ENCODE measurements at places on chromosomes 3 and 15.

- DNase-seq, result no peak
Measured at GRCh38 chr3:52880047-52880446, 17.3 kb downstream of the STIMATE start.

GRCh38 chr3:13346481-13347389 is 73.4 kb downstream of the NUP210 start:
- DNase-seq, result no peak

DNA sequence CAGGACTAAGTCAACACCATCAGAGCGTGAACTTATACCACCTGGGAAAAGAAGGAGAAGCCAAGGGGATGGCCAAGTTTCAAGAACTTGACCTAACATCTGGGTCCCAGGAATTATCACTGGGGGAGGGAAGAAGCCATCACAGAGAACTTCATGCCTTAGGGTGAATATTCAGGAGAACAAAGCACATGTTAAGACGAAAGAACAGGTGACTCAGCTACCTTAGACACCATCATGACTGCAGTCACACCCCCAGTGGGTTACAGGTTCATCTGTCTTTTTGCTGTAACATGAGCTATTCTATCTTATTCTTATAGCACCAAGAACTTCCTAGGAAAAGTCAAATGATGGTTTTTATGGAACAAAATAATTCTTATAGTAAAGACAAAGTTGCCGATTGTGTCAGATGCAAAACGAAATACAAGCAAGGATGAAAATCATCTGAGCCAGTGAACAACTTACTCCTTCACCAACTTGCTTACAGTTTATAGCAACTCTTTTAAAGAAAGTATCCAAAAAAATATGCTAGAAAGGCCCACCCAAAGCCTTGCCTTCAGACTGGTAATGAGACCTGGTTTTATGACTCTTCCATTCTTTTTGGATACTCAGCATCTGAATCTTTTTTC is 72.0 kb downstream of the TPRA1 start:
- no peak for DNase-seq

DNA sequence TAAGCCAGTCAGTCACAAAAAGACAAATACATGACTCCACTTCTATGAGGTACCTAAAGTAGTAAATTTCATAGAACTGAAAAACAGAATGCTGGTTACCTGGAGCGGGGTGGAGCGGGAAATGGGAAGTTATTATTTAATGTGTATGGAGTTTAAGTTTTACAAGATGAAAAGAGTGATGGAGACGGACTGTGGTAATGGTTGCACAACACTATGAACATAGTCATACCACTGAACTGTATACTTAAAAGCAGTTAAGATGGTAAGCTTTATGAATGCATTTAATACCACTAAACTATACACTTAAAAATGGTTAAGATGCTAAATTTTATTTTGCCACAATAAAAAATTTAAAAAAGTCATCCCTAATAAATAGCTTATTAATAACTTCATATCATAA is 23.2 kb downstream of the SFMBT1 start:
- no peak for DNase-seq

GRCh38 chr3:171831936-171832335 is 11.2 kb upstream of the TMEM212 start:
- peak; percentile 71 for DNase-seq

DNA sequence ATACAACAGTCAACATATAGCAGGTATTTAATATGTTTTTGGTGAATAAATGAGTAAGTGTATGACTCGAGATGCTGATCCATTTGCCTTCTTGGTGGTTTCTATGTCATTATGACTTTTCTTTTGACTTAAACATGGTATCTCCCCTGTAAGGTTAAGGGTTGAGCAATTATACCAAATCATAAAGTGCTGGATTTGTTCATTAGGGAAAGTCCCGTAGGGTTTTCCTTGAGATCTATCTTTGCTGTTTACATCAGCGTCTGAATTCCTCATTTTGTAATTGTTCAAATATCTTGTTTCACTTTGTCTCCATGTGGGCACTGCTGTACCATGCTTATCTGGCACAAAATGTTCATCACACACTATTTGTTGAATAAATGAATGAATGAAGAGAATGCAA is 562.6 kb downstream of the EDEM1 start:
- DNase-seq, result no peak

- DNase-seq, result no peak
Measured at GRCh38 chr15:53360881-53361280, 398.6 kb downstream of the WDR72 start.

DNA sequence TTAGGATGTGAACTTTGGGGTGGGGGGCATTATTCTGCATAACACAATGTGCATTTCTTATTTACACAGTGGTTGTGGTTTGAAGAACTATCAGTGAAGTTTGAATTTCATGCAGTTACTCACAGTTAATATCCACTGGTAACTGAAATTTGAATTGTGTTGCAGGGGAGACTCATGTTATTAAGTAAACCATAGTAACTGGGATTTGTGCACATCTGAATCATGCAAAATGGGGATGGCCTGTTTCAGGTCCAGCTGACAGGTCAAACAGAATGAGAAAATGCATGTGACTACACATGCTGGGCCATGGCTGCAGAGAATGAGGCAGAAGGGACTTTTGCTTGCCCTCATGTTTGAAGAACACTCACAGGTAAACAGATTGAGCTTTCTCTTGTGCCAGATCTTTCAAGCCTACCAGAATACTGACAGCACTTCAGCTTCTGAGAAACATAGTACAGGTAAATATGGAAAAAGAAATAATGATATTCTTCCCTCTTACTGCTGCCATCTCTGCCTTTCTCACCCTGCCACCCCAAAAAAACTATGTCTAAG is 115.0 kb downstream of the POLQ start:
- DNase-seq, result no peak

DNA sequence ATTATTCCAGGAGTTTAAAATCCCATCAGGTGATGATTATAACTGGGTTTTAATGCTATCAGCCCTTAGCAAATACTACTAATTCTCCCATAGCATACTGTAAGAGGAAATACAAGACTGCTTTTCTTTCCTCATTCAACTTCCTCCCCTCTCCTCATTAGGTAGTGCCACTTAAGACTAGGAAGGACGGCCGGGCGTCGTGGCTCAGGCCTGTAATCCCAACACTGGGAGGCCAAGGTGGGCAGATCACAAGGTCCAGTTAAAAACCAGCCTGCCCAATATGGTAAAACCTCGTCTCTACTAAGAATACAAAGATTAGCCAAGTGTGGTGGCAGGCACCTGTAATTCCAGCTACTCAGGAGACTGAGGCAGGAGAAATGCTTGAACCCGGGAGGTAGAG is 14.7 kb downstream of the NDUFAF1 start:
- DNase-seq, result no peak

- DNase-seq, result no peak
Measured at GRCh38 chr3:52400275-52400793, 44.6 kb downstream of the SEMA3G start.

- no peak for DNase-seq
Measured at GRCh38 chr3:23920151-23920655, 3.3 kb downstream of the RPL15 start.

DNA sequence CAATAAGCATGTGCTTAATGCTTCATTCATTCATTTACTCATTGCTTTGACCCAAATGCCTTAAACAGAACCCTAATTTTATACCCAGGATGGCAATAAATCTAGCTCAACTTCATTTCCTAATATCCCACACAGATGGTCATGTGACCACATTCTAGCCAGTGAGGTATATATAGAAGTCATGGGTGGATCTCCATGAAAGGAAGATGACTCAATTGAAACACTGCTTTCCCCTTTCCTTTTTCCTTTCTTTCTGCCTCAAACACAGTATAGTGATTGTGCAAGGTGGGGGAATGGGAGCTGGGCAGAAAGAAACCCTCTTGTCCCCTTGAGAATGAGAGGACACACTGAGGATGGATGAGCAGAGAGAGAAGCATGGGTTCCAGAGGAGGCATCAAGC is 183.5 kb upstream of the PRICKLE2 start:
- DNase-seq, result peak; percentile 37

DNA sequence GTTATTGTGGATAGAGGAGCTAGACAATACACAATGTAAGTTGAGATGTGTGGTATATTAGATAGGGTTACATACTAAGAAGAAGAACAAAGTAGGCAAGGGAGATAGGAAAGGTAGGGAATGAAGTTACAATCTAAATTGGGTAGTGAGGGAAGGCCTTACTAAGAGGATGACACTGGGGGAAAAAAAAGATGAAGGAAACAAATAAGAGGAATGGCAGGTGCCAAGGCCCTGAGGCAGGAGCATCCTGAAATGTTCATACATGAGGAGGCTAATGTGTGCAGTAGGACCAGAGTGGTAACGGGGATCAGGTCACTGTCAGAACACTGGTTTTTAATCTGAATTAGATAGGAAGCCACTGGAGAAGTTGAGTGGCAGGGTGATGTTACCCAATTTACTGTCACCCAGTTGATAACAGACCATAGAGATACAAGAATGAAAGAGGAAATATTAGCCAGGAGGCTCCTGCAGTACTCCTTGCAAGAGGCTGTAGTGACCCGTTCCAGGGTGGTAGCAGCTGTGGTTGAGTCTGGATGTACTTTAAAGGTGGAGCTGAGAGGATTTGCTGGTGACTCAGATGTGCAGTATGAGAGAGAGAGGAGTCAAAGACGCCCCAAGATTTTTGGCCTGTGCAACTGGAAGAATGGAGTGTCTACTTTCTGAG is 14.4 kb downstream of the RTP1 start:
- DNase-seq, result peak; percentile 86

DNA sequence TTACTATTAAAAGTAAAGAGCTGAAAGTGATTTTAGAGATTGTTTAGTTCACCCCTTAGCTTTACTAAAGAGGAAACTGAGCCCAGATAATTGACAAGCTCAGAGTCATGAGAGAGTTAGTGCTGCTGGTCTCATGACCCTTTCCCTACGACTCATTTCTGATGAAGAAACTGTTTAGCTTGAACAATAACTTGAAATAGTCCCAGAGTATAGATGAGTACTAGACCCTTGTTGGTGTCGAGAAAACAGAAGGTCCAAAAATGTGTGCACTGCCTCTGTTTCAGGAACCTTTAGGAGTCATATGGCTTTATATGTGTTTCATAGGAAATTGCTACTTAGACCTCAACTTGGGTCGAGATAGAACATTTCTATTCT is 58.2 kb downstream of the IL16 start:
- no peak for DNase-seq

All from fibroblast of the aortic adventitia (primary cell).